ENCODE measurements at places on chromosomes 7 and 10.
A peak's percentile ranks its signal among the peaks of the same experiment; 100 is the strongest.

GRCh38 chr10:115026746-115027140 lies 66.4 kb upstream of the ATRNL1 start:
- DNase-seq: no peak

DNA sequence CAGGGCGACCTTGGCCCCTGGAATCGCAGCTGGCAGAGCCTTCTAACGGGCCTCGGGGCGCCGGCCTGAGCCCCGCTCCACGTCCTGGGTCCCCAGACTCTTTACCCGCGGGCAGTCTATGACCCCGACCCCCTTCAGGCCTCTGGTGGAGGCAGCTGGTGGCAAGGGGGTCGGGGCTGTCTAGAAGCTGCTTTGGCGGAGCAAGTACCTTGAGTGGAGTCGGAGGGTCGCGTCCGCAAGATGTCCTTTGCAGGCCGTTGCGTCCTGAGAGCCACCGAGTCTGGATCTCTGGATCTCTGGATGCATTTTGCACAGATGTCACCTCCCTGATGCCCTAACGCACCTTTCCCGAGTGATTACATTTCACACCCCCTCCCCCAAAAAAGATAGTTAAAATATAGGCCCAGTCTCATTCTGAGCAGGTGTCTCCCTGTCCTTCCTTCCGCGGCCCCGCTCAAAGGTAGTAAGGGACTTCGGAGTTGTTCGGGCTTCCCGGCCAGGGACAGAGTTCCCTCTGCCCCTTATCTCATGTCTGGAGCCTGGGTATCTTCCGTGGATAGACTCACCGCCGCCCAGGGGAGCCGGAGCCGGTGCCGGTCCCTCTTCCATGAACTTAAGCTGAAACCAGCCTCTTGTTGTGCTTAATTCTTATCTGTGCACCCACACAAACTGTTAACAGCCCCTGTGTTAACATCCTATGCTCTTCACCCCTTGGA lies 457 bp downstream of the ACADSB start:
- DNase-seq: peak; percentile 32

GRCh38 chr10:73810735-73811465 lies 498 bp downstream of the NDST2 start:
- DNase-seq: peak; percentile 78

DNA sequence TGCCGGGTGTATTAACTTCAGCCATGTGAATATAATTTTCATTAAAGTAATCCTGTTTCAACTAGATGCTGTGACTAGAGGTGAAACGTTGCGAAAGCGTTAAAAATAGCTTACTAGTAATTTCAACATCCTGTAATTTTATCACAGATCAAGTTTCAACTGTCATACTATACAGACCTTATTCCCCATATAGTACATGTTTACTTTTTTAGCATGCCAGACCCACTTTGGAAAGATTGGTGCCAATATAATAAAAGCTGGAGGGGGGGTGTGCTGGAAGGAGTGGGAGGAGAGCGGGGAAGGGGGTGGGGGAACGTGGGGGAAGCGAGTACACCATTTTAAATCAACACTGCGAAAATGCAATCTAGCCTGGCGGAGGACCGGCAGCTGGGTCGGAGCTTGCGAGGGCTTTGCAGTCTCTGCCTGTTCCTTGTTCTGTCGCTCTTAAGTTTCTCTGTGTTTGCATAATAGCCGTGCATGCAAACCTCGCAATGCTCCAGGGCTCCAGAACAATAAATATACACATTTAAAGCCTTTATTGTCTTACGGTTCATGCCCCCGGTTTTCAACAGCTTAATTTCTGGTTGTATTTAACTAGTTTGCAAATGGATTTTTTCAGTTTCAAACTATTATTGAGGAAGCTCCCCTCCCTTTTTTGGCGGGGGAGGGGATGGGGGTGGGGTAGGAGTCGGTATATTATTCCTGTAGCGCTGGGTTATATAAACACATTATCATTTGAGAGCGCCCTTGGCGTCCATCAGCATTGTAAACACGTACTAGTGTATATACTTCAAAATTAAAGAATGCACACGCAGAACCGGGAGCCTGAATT lies 1.3 kb upstream of the ARID5B start:
- DNase-seq: peak; percentile 67

DNA sequence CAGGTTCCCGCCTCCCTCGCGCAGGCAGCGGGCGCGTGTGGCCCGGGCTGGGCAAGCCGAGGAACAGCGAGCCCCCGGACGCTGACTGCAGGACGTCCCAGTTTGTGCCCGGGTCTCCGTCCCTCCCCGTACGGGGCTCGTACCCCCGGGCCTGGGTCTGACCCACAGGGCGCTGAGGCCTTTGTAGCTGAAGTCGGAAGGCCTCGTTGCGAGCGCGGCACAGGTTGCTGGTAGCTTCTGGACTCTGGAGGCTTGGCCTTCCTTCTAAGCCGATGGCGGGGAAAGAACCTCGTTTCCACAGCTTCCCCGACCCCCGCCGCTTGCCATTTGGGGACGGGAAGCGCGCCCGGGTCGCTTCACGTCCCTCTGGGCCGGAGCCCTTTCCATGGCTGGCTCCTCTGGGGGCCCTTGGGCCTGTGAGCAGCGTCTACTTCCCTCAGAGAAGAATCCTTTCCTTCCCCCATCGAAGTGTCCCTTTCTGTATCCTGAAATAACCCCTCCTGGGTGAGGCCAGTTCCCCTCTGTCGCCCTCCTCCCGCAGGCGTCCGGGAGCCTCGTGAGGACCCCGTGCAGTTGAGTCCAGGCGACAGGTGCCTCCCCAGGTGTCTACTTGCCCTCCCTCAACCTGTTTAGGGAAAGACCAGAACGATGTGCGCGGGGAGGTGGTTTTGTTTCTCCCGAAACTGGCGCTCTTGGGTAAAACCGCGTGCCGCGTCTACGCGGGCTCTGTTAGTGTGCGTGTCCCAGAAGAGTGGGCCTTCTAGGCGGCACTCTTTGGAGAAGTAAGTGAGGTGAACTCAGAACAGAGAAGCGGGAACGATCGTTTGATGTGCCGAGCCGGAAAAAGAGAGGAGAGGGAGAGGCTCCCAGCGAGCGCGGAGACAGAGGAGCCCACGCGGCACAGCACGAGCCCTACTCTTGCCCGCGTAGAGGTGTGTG lies 9.3 kb downstream of the EVX1 start:
- DNase-seq: no peak

- DNase-seq: no peak
Measured at GRCh38 chr10:44306762-44307161, 78.1 kb downstream of the CXCL12 start.

DNA sequence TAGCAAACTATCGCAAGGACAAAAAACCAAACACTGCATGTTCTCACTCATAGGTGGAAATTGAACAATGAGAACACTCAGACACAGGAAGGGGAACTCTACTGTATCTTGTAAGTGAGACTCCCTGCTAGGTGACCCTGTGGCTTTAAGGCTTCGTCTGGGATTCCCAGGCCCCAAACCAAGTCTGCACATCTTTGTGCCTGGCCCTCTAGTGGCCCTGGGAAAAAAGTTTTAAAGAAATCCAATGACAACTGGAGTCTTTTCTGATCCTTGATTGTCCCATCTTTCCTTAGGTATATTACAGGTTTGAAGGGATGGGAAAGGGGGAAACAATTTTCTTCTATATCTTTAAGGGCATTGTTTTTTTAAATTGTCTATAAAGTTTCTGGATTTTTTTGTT lies 10.6 kb upstream of the LIPM start:
- no peak for DNase-seq

GRCh38 chr7:157012113-157012547 lies 1.7 kb upstream of the MNX1 start:
- DNase-seq: no peak

DNA sequence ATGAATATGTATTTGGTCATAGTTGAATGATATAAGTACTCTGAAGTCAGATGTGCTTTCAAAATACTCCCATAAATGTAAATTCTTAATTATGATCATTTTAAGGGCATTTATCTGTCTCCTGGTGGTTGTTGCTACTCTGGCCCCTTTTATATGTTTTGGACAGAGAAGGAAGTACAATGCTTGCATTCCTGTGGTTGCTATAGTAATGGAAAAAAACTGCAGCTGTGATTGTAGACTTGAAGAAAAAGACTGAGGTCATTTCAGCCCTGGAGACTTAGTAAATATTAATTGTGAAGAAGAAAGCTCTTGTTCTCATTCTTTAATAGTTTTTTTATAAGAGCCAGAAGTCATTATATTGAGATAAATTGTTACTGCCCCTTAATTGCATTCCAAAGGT lies 70.2 kb upstream of the FERD3L start:
- DNase-seq: no peak

GRCh38 chr10:106513352-106513771 lies 651.1 kb downstream of the SORCS1 start:
- no peak for DNase-seq

- DNase-seq: no peak
Measured at GRCh38 chr7:156147756-156148504, 335.7 kb upstream of the SHH start.

GRCh38 chr7:5349005-5349380 lies 66.2 kb downstream of the SLC29A4 start:
- no peak for DNase-seq

DNA sequence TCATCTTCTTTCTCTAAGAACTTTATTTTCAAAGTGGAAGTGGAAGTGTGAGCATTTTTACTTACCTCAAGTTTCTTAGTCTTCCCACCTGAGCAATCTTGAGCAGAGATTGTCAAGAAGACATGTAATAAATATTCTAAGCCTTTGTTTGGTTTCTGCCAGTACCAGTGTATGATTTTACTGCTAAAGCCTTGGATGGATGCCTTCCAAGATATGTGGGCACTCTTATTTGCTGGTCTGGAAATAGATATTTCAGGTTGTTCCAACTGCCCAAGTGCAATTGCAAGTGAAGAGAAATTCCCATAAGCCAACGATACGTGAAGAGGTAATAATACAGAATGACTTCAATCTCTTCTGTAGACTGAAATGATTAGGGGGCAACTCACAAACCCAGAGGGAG lies 18.2 kb upstream of the TARP start:
- DNase-seq: no peak

GRCh38 chr7:31113660-31114059 lies 61.6 kb downstream of the ADCYAP1R1 start:
- no peak for DNase-seq

GRCh38 chr7:112184455-112184854 lies 21.7 kb downstream of the DOCK4 start:
- DNase-seq: no peak

DNA sequence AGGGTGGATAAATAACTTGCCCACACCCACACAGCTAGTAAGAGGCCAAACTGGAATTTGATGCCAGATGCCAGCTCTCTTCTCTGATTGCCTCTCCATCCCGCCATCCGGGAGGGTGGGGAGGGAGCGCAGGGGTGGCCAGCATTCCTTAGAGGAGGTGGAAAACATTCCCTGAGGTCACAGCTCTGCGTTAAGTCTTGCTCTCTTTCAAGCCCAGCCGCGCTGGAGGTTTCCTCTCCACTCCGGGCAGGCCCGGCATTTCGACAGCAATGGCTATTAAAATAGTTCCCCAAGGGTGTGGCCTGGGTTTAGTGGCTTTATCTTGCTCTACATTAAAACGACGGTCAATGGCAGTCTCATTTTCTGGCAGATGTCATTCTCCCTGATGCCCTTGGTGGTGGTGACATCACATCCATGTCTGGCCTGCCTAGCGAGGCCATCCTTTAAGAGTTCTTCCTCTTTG lies 16.1 kb upstream of the C10orf71 start:
- DNase-seq: no peak

DNA sequence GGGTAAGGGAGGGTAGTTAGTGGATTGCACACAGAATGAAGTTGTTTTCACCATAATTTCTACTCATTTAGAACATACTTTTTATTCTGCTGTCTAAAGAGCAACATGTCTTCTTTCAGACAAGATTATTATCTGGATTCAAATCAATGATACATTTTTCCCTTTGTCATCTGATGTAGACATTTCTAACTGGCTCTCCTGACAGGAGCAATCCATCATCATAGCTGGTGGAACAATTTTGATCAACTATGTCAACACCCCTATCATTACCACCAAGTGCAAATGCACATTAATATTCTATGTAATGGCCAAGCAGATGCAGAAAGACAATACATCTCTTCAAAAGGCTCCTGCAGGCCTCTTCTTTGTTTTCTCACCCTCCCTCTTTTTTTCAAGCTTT lies 672.9 kb upstream of the LRRTM3 start:
- DNase-seq: no peak

DNA sequence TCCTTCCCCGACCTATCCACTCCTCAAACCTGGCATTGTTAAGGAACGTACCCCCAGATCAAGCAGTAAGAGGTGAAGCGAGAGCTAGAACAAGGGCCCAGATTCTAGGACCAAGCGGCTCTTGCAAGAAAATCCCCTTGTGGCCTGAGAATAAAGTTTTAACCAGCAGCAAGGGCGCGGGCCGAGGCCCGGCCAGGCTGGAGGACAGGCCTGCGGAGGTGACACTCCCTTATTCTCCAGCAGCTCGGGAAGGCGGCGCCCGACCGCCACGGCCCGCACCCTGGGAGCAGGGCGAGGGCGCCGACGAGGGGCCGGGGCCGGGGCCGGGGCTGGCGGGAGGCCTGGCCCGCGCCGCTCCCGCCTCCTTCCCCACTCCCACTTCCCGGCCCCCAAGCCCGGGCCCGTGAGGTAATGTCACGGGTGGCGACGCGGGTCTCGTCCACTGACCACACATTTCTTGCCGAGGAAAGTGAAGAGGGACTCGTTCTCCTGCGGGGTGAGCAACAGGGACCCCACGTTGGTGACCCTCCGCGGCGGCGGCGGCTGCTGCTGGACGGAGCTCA lies 551 bp downstream of the WASL start:
- DNase-seq: peak; percentile 28

- no peak for DNase-seq
Measured at GRCh38 chr10:128421371-128422160, 295.3 kb upstream of the MKI67 start.

DNA sequence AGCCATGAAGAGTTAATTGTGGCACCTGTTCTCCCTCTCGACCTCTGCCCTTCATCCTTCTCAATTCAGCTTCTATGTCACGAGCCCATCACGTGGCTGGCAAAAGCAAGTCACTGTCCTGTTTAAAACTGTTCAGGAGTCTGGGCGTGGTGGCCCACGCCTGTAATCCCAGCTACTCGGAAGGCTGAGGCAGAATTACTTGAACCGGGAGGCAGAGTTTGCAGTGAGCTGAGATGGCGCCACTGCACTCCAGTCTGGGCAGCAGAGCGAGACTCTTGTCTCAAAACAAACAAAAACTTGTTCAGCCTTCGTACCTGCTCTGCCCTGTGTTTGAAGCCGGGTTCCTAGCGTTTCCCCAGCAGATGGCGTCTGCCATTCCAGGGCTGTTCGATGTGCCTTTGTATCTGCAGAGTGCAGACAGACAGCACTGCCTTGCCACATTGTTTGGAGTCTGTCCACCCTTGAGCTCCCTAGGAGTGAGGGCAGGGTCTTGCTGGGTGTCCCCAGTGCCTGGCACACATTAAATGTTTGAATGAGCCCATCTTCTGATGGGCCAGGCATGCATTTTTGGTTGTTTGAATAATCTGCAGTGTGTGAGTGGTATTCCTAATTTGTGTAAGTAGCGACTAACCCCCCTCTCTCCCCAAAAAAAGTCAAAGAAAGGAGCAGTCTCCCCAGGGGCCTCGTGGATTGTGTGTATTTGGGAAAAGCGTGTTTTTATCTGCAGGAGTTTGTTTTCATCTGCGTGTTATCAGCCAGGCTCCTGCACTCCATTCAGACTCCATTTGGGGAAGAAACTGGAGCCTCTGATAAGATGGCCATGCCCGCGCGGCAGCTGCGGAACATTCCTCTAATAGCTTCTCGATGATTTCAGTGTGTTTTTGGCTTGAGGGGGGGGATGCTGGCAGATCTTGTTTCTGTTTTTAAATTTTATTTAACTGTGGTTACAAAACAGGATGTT lies 61.2 kb downstream of the DNAJB6 start:
- peak; percentile 26 for DNase-seq
